ENCODE measurements at places on chromosomes 3 and 15.

DNA sequence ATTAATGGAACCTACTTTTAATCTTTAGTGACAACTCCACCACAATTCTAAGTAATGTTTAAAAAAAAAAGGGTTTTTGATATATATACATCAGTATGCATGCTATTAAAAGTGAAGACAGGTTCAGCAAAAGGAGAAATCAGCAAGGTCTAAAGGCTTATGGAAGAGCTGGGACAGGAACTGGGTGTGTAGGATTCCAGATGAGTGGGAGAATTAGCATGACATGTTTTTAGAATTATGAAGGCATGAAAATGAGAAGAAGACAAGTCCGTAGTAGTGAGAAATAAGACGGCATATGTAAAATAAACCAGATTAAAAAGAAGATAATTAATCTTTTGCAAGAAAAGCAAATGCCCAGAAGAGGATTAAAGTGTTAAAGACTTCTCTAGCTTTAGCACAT is 52.0 kb downstream of the CBLB start:
- DNase-seq, result no peak

DNA sequence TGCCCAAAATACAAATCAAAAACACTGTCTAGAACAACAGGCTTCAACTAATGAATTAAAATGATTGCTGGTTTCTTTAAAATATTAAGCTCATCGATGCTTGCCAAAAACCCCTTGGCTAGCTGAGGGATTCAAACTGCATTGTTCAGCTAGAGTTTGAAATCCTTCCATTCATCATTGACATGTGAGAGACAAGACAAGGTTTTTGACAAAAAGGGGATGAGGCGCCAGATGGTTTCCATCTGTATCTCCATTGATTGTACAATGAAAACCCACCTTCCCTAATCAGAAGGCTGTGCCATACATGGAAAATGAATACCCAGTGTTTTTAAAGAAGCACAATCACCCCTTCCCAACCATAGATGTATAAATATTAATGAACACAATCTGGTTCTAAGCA is 67.8 kb downstream of the THRB start:
- no peak for DNase-seq

DNA sequence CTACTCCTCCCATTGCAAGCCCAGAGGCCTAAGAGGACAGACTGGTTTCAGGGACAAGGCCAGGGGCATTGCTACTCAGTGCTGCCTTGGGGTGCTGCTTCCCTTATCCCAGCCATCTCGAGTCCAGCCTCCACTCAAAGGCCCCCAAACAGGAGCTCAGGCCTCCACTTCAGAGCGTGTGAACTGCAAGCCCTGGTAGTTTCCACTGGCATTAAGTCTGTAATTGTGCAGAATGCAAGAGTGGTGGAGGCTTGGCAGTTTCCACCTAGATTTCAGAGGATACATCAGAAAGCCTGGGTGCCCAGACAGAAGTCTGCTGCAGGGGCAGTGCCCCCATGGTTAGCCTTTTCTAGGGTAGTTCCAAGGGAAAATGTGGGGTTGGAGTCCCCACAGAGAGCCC is 192.8 kb upstream of the ST8SIA2 start:
- DNase-seq, result no peak

DNA sequence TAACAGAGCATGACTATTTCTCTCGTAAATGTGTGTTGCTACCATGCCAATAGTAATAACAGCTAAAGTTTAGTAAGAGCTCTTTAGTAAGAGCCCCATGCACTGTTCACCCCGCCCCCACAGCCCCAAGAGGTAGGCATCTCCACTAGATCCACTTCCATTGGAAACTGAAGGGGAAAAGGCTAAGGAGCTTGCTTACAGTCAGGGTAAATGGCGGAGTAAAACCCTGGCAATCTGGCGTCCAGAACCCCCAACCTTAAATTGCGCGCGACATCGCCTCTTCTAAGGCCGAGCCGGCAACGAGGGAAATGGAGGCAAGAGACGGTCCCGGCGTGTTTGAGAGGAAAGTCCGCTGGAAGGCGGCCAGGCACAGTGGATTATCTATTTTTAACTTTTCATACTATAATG is 654 bp upstream of the C3orf38 start:
- no peak for DNase-seq

DNA sequence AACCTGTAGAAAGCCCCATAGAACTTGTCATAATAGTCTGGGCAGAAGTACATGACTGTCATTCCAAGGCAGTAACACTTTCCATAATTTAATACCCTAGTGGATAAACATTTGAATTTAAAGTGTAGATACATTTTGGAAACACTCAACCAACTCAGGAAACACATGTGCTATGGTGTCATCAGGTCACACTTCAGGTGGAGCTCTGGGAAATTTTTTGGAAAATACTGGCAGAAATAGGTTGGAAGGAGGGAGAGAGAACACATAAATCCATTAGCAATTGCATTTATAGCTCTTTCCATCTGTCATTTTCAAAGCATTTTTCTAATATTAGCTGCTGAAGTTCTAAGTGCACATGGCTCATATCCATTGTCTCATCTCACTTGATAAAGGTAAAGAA is 135.7 kb downstream of the MEIS2 start:
- DNase-seq, result no peak

- no peak for DNase-seq
Observed at GRCh38 chr3:167852216-167852615, 116.7 kb downstream of the SERPINI1 start.

- no peak for DNase-seq
Observed at GRCh38 chr3:17140670-17141505, 256.1 kb downstream of the PLCL2 start.

GRCh38 chr15:70266412-70267121 is 168.8 kb upstream of the TLE3 start:
- no peak for DNase-seq

DNA sequence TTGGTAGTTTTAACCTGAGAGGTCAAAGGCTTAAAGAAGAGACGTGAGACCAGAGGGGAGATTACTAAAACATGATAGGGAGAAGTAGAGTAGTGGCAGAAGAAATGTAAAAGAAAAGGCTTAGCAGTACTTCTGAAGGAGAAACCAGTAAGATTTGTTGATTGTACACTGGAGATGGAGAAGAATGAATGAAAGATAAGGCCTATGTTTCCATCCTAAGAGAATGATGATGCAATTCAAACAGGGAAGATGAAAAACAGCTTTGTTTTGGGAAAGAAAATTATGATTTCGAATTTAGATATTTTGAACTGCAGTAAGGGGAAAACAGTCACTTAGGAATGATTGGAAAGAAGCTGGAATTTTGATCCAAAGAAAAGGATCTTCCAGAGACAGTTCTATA is 97.4 kb upstream of the PLXND1 start:
- no peak for DNase-seq

DNA sequence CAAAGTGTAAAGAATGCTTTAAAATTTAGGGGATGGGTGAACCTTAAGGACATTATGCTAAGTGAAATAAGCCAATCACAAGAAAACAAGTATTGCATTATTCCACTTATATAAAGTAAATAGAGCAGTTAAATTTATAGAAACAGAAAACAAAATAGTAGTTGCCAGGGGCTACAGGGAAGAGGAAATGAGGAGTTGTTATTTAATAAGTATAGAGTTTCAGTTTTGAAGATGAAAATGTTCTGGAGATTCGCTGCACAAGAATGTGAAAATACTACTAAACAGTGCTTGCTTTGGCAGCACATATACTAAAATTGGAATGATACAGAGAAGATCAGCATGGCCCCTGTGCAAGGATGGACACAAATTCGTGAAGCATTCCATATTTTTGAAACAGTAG is 32.0 kb downstream of the DNAH12 start:
- no peak for DNase-seq

DNA sequence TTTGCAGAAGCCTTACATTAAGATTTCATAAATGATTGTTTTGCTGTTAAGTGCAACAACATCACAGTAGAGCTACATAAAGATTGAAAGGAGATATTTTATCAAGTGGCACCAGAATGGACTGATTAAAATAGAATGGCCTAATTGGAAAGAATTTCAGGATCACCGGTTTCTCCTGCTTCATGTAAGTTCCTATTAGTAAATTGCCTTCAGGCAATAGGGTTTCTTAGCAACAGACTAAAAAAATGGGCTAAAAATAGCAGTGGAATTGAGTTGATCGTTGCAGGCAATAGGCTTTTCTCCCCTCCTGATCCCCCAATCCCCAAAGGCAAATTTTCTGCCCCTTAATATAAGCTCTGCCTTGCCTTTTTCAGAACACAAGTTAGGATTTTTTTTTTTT is 917 bp downstream of the LNP1 start:
- DNase-seq, result no peak

DNA sequence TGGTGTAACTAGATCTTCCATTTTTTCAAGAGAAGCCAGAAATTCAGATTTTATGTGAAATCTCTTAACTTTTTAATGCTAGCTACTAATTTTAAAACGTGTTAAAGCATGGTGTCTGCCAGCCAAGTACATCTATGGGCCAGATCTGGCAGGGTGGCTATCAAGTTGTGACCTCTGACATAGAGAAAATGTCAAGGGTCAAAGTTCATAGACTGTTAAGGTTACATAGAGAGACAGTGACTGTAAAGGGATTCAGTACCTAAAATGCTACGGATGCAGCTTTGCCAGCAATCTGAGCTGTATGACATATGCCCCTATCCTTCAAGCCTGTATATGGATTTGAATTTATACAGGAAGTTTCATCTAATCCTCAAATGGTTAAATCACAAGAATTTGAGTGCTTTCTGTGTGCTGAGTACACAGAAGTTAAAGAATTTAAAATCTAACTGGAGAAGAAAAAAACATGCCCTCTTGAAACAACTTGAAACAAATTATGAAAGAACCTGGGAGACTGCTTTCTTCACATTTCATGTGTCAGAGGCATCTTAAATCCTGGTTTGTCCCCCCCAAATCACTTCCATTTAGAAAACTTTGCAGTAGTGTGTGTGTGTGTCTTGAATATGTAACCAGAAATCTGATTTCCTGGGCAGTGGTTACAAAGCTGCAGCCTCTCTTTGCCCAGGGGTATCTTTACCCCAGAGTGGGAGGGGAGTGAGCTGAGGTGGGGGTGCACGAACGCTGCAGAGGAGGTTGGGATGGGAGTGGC is 895 bp upstream of the ARHGAP31 start:
- DNase-seq, result no peak

GRCh38 chr3:169758359-169758994 is 6.4 kb downstream of the TERC start:
- DNase-seq, result no peak
